A549 treated with dexamethasone at 1 μM for 4 hours (cell line): ENCODE measurements at places on chromosomes 11 and 22. TPM values are rescaled to one million over a fixed set of nuclear protein-coding genes. Genes with fewer than 3 reads are reported as not detected.

Gene TMEM132A
- 84.1 to 122 TPM (median 116 TPM) in 5 replicates for total RNA-seq

Gene MYBPC3
- 0.05 to 0.08 TPM (median 0.07 TPM) in 5 replicates for total RNA-seq

Gene TMEM121B
- total RNA-seq = 0.11 to 0.16 TPM (median 0.15 TPM) in 5 replicates

Gene CCDC82
- 18.1 to 25.7 TPM (median 20.0 TPM) in 5 replicates for total RNA-seq

Gene PGA4
- total RNA-seq = 0.14 TPM in 1 of 5 replicates, not detected in the others

Gene NRIP3
- 0.79 to 0.97 TPM (median 0.89 TPM) in 5 replicates for total RNA-seq

Gene HPX
- total RNA-seq = 0.31 to 0.55 TPM (median 0.40 TPM) in 5 replicates

Gene SLC17A6
- not detected in 5 replicates for total RNA-seq

Gene FGF19
- total RNA-seq = 0.05 to 0.09 TPM (median 0.06 TPM) in 4 of 5 replicates, not detected in the other

Gene MOV10L1
- total RNA-seq = 0.10 TPM in 1 of 5 replicates, not detected in the others

Gene OR52I2
- not detected in 5 replicates for total RNA-seq
